ENCODE measurements at places on chromosomes 13 and 19.

GRCh38 chr19:12937093-12937926 is 1.1 kb upstream of the CALR start:
- no peak for DNase-seq

GRCh38 chr19:38819231-38819920 is 6.6 kb upstream of the LGALS4 start:
- no peak for DNase-seq

- no peak for DNase-seq
Observed at GRCh38 chr13:75489502-75490263, 7.7 kb upstream of the TBC1D4 start.

DNA sequence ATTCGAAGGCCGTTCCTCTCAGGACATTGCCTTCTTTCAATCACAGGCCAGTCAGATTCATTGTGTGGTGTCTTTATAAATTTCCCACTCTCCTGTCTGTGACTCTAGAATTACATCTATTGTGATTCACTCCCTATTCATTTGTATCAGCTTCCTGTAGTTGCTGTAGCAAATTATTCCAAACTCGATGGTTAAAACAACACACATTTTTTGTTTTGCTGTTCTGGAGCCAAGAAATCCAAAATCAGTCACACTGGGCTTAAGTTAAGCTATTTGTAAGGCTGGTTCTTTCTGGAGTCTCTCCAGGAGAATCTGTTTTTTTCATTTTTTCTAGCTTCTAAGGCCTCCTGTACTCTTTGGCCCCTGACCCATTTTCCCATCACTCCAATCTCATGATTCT is 1487.0 kb upstream of the SLC10A2 start:
- DNase-seq, result no peak

DNA sequence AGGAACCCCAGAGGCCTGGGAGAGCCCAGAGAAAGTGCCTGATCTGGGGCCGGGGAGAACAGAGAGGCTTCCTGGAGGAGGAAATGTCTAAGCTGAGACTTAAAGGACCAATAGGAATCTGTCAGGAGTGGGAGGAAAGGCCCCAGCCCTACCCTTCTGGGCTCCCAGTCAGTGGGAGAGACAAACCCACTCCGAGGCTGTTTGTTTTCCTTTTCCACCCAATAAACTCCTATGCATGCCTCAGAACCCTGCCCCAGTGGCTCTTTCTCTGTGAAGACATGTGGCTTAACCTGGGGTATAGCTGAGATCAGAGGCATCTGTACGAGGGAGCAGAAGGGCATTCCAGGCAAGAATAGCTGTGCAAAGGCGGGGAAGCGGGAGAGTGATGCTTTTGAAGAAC is 1.9 kb downstream of the MEGF8 start:
- no peak for DNase-seq

DNA sequence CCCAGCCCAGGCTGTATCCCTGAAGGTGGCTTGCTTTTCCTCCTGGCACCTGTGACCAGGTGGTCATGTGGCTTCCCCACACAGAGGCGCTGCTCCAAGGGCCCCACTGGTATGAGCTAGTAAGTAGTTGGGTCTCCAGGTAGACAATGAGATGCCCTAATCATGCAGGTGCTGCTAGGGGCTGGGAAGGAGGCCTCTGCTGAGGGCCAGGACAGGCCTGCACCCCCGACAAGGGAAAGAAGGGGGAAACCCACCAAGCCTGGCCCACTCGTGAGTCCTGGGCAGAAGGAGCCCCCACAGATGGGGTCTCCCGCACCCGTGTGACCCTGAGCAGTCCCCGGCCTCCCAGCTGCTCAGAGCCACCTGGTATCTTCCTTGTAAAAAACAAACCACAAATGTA is 13.2 kb downstream of the PEX11G start:
- no peak for DNase-seq

DNA sequence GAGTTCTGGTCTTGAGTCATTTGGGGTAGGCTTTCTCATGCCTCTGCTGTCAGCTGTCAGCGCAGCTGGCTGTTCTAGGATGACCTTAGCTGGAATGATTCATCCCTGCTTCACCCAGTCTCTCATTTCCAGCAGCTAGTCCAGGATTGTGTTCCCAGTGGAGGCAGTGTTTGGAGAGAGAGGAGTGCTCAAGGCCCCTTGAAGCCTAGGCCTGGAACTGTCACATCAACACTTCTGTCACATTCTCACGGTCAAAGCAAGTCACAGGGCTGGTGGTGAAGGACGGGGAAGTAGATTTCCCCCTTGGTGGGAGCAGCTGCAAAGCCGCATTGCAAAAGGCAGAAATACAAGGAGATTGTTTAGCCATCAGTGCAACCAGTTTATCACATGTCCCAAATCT is 15.2 kb downstream of the TPT1 start:
- no peak for DNase-seq

- DNase-seq, result no peak
Observed at GRCh38 chr13:79290595-79291244, 115.3 kb downstream of the RBM26 start.

- DNase-seq, result no peak
Observed at GRCh38 chr13:97329331-97329730, 104.6 kb upstream of the RAP2A start.

- DNase-seq, result no peak
Observed at GRCh38 chr13:24747248-24748060, 16.5 kb upstream of the RNF17 start.
